ENCODE measurements at places on chromosomes 7 and 10. TPM values are rescaled to one million over a fixed set of nuclear protein-coding genes. Genes with fewer than 3 reads are reported as not detected.

Gene CUBN
- total RNA-seq = 2.7 TPM

Gene LLCFC1
- not detected for total RNA-seq

Gene GPR85
- 1.3 TPM for total RNA-seq

Gene XPNPEP1
- 100 TPM for total RNA-seq

Gene ZCWPW1
- 2.6 TPM for total RNA-seq

Gene STAG3
- 0.36 TPM for total RNA-seq

Gene HDAC9
- 27.6 TPM for total RNA-seq

Gene TACR2
- not detected for total RNA-seq

Gene PRKCQ
- 1.9 TPM for total RNA-seq

Gene OR9A2
- not detected for total RNA-seq

Gene OSBPL3
- total RNA-seq = 62.9 TPM

Gene CFAP69
- total RNA-seq = 2.0 TPM

DNA sequence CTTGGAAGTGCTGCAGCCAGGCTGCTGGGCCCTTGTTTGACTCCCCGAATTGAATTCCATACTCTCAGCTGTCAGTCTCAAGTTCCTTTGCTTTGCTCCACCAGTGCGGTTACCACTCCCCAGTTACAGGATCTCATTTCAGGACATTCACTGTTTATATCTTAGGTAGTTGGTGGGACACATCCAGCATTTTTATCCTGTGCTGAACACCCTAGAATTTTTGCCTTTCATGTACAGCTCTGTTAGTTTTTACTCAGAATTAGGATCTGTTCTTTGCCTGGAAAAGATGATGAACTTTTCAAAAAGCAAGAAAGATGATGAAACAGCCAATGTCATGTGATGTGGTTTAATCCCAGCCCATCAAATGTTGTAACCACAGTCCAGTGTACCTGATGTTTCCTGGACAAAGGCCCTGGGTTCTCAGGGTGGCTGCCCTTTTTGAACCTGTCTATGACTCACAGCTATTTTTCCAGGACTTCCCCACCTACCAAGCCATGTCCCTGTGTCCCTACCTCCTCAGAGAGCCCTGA, 149.7 kb downstream of the NOC3L start:
- no peak for DNase-seq

GRCh38 chr7:107779647-107780099, 23.4 kb downstream of the SLC26A3 start:
- no peak for DNase-seq

DNA sequence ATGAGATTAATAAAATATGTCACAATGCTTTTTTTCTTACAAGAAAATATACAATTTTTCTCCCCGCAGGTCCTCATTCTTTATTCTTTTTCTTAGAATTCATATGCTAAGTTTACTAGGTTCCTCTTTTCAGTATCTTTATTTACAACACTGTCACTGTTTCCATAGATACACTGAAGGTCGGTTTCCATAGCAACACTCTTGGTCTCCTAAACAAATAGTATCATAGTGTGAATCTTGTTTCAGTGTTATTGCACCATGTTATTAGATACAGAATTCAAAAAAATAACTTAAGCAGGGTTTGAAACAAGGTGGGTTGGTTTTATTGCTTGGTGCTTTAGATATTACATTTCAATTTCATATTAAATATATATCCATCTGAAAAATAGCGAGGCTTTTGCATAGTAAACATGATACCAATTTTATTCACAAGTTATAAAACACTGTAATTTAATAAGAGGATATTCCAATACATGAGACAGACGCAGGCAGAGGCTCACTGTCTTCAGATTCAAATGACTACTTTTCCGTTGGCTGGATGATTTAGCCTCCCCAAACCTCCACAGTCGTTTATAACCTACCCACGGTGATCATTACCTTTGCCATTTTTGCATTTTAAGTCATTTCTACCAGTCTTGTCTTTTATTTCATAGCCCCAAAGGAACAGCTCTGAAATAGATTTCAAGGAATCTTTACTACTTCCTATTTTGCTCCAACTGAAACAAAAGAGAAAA, 88.9 kb upstream of the KLF6 start:
- peak; percentile 59 for DNase-seq

GRCh38 chr7:66304536-66304935, 99.4 kb downstream of the TPST1 start:
- no peak for DNase-seq

DNA sequence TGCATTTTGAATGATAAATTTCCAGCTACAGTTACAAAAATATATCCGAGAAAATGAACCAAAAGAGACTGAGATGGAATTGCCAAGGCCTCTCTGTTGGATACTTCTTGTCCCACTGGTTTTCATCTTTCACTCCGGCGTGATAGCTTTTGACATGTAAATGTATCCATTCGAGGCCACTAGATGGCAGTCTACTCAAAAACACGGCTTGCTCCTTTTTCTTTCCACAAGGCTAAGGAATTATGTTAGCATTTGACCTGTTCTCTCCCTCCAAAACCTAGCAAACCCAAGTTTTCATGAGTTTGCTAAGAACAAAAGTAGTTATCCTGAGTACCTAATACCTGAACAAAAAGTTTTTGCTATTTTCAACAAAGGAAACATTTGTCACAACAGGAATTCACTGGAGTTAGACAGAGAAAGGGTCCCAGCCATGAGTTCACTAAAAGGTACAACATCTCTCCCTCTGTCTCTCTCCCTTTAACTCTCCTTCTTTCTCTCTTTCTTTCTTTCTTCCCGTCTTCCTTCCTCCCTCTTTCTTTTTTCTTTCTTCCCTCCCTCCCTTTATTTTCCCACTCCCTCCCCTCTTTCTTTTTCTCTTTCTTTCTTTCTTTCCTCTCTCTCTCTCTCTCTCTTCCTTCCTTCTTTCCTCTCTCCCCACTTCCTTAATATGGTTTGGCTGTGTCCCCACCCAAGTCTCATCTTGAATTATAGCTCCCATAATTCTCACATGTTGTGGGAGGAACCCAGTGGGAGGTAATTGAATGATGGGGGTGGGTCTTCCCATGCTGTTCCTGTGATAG, 207.9 kb upstream of the MYO3A start:
- DNase-seq = peak; percentile 26

- peak; percentile 18 for DNase-seq
Measured at GRCh38 chr10:13536674-13537366, 8.0 kb upstream of the BEND7 start.

DNA sequence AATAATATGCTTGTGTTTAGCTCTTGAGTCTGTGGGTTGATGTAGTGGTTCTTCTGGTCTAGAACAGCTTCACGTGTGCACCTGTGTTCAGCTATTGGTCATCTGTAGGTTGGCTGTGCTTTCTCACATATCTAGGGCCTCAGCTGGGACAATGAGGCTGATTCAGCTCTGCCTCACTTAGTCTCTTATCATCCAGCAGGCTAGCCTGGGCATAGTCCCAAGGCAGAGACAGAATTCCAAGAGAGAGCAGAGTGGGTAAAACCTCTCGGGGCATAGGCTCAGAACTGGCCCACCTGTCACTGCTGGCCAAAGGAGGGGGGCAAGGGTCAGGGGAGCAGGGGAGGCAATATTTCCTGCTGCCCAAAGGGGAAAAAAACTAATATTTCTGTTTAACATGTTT, 32.0 kb upstream of the MXI1 start:
- DNase-seq = peak; percentile 28

DNA sequence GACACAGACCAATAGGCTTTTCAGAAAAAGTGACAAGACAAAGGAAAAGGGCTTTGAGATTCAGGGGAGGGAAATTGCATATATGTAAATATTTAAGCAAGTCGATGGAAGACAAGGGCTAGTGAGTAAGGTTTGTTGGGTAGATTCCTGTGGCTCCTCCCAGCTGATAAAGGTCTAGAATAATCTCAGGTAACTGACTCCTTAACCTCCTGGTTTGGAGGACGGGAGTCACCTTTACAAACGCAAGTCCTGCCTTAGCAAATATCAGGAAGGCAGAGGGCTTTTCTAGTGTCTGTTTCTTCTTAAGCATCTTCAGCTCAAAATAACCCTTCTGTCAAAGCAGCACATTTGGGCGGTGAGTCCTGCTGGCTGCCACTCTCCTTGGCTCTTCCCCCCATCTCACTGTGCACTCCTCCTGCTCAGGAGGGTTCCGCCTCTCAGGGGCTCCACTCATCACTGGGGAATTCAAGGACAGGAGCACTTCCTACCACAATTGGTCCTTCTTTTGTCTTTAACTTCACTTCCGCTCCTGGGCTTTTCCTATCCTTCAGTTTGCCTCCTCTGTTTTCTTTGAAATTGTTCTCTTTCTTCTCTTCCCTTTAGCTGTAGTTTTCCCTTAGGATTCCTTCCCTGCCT, 496.3 kb upstream of the KLF6 start:
- peak; percentile 36 for DNase-seq

DNA sequence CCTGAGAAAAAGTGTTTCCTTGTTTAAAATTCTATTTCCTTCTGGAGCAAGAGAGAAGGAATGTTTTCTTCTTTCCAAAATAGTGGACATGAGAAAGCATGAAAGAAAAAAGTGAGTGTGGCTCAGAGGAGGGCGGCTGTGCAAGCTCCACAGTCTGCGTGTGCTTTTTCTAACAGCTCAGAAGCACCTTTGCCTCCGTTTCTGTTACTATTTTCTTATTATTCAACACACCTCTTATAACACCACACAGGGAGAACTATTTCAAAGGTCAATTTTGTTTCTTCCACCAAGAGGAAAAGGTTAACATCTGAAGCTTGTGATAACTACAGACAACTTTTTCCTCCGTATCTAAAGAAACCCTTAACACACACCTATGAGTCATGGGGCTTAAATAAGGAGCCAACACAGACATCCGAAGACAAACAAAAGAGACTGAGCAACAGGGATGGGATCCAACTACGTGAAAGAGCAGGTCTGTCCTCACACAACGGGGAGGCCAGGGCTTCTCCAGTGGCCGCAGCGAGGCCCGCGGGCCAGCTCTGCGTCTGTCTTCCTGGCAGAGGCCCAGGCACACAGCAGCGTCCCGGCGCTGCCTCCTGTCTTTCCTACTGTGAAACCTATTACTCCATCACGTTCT, 36.2 kb upstream of the NCAPG2 start:
- peak; percentile 97 for DNase-seq

- DNase-seq = no peak
Measured at GRCh38 chr10:126671402-126671975, 996 bp upstream of the C10orf90 start.

DNA sequence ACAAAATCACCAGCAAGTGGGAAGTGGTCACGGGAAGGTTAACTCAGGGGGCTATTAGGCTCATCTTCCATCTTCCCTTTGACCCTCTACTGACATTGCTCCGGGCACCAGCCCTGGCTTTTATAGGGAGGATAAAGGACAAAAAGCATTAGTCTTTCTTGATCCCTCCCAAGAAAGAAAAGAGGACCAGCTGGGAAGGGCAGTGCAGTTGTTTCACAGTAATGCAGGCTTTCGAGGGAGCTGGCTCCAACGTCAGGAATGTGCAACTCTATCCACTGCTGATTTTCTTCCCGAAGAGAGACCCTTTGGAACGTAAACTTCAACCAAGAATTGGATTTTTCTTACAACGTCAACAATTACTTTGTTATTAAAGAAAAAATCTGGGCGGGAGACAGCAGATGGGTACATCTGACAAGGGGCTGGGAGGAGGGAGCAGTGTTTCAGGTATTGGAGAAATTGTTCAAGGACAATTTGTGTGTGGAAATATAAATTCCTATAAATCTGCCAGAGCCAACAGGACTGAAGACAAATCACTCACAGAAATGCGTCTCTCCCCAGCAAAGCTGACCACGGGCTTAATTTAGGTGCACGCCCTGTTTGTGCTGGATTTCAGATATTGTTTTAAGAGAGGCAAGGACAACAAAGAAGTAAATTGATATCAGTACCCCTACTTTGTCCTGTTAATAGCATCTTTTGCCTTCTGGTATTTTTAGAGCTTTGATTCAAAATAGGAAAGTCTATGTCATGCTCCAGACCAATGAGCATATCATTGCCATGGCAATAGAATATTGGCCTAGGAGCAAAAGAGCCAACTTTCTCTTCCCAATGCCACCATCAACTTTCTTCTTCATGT, 23.4 kb upstream of the ARID5B start:
- no peak for DNase-seq

GRCh38 chr10:76554478-76554877, 1083.1 kb downstream of the KCNMA1 start:
- no peak for DNase-seq

- DNase-seq = no peak
Measured at GRCh38 chr7:142870566-142871259, 14.8 kb downstream of the TRPV6 start.

DNA sequence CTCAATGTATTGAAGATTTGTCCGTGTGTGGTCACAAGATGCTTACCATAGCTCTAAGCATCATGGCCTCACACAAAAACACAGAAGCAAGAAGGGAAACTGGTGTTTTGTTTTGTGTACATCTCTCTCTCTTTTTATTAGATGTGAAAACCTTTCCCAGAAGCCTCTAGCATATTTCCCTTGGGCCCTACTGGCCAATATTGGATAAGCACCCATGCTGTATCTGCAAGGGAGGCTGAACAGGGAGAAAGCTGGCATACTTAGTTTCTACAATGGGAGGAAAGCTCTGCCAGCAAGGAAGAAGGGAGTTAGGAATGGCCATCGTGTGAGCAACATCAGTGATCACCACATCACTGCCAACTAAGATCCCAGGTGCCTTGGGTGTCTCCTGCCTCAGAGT, 9.6 kb upstream of the NAMPT start:
- DNase-seq = no peak

- peak; percentile 72 for DNase-seq
Measured at GRCh38 chr10:15120523-15120922, 23.4 kb downstream of the RPP38 start.

DNA sequence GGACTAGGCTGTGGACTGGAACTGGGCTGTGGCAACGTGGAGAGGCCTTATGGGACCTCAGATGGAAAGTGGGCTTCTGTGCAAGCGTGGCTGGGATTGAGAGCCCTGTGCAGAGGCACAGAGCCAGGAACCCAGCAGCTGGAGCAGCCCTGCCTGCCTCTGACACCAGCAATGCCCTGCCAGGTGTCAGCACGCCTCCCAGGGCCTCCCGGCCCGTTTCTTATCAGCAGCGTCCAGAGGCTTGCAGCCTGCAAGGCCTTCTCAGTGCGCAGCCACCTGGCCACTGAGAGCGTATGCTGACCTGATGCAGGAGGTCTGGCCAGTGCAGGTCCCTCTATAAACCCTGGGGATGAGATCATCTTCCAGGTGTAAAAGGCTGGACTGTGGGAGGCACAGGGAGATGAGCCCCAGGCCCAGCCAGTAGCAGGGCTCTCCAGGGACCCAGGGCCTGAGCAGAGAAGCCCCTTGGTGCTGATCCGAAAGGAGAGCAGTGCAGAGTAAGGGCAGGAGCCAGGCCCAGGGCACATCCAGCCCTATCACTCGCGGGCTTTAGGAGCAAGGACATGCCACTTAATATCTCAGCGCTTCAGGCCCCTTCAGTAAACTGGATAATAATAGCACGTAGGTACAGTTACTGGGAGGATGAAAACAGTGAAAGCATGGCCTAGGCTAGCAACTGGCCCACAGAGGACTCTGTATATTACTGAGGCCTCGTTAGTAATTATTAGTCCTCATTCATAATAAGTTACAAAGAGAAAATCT, 38.8 kb upstream of the ANTXRL start:
- no peak for DNase-seq
